ENCODE measurements at places on chromosomes 1 and 21. TPM values are rescaled to one million over a fixed set of nuclear protein-coding genes. Genes with fewer than 3 reads are reported as not detected.

Gene RNU11
- total RNA-seq = not detected

DNA sequence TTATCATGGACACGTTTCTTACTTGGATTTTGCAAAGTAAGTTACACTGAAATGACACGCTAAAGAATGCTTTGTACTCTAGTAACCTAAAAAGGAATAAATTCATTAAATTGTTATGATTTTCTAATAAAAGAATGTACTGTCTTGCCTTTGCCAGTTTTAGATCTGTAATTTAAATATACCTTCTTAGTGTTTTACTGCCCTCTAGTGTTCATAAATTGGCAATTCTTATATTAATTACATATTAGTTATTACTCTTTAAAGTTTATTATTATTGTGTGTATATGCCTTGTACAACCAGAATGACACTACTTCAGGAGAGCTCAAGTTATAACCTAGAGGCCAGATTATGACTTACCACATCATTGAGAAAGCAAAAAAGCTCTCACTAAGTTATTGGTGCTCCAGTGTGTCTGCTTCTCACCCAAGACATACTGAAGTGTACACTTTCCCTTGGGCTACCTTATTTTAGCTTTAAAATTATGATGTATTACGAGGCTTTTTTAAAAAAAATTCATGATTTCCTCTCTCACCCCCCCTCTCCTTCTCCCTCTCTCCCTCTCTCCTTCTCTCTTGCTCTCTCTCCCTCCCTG lies 169.9 kb downstream of the HS2ST1 start:
- H3K4me3 ChIP-seq = no peak overlapping the region
- no peaks in the 10 kb centered on the region for H3K27me3 ChIP-seq
- peaks cover 10% of the 10 kb centered on the region for H3K4me1 ChIP-seq
- H3K27ac ChIP-seq = no peak overlapping the region

- H3K4me1 ChIP-seq = peaks cover 30% of the 10 kb centered on the region
- H3K36me3 ChIP-seq = no peaks in the 10 kb centered on the region
- DNase-seq = no peak
Observed at GRCh38 chr1:223140611-223141405, 2.2 kb downstream of the TLR5 start.

DNA sequence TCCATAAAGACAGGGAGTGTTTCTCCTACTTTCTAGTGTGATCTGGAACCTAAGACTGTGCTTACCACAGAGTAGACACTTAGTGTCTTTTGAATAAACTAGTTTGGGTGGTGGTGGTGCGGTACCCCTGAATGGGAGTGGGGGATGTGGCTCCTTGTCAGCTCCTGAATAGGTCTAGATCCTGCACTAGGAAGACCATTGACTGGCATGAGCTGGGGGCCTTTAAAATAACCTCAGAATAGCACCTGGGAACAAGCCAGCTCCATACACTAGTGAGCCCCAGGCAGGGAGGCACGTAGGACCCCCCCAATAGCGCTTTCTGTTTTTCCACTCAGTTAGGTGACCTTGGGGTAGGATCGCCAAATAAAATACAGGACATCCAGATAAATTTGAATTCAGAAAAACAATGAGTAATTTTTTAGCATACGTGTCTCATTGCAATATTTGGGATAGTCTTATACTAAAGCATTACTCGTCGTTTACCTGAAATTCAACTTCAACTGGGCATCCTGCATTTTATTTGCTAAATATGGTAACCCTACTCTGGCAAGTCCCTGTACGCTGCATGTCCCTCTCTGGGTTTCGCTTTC lies 45.6 kb downstream of the AZIN2 start:
- H3K27ac ChIP-seq = peak overlapping the region; percentile 95
- H3K4me3 ChIP-seq = peak overlapping the region; percentile 90
- peaks cover 17% of the 10 kb centered on the region for H3K4me1 ChIP-seq
- DNase-seq = no peak

- H3K36me3 ChIP-seq = peaks cover 4% of the 10 kb centered on the region
- no peak for DNase-seq
- H3K27me3 ChIP-seq = no peaks in the 10 kb centered on the region
- no peak overlapping the region for H3K4me3 ChIP-seq
- peaks cover 8% of the 10 kb centered on the region for H3K4me1 ChIP-seq
Observed at GRCh38 chr1:239511875-239512274, 125.5 kb downstream of the CHRM3 start.

DNA sequence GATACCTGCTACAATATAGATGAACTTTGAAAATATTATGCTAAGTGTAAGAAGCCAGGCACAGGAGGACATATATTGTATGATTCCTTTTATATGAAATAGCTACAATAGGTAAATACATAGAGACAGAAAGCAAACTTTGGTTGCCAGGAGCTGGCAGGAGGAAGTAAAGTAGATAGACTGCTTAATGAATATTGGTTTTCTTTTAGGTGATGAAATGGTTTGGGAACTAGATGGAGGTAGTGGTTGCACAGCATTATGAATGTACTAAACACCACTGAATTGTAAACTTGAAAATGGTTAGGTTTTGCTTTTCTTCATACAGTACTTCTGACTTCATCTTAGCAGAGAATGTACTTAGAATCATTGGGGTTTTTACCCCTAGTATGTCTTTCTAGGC lies 21.5 kb downstream of the ABCB10 start:
- H3K4me3 ChIP-seq = no peak overlapping the region
- no peaks in the 10 kb centered on the region for H3K4me1 ChIP-seq
- no peak overlapping the region for H3K27ac ChIP-seq
- H3K36me3 ChIP-seq = peaks cover 43% of the 10 kb centered on the region
- H3K27me3 ChIP-seq = no peaks in the 10 kb centered on the region
